ENCODE measurements at places on chromosomes 13 and 19.
A peak's percentile ranks its signal among the peaks of the same experiment; 100 is the strongest.

GRCh38 chr19:53196777-53197396 lies 3.7 kb upstream of the ZNF665 start:
- peak; percentile 97 for DNase-seq

DNA sequence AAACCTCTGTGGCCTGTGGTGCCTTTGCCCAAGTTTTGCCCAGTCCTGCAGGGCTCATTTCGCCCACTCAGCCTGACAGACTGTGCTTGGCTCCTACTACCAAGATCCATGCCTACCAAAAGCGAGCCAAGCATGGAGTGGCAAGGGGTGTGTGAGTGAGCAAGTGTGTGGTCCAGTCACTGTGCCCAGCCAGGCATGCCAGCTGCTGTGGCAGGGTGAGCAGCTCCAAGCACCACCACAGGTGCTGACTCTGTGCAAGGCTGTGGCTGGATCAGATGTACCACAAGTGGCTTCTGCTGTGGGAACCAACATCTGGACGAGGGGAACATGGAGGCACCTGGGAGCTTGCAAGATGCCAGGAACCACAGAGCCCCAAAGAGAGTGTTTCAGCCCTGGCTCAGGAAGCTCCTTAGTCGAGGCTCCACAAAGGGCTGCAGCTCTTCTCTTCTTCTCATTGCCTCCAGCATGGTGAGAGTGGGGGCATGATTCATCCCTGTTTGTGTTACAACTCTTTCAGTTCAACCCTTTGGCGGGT lies 1564.2 kb upstream of the MIR17HG start:
- DNase-seq, result no peak

DNA sequence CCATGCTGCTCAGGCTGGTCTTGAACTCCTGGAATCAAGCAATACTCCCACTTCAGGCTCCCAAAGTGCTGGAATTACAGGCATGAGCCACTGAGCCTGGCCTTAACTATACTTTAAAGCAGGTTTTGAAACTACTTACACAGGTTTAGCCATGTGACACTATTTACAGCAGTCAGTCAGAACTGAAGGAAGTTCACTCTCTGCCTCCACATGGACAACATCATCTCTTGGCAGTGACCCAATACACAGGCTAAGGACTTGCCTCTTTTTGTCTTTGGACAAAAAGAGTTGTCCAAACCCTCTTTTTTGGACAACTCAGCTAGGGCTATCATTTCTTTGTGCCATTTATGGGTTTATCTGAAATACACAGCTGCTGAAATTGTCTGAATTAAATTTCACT lies 89.0 kb upstream of the CLDN10 start:
- no peak for DNase-seq

DNA sequence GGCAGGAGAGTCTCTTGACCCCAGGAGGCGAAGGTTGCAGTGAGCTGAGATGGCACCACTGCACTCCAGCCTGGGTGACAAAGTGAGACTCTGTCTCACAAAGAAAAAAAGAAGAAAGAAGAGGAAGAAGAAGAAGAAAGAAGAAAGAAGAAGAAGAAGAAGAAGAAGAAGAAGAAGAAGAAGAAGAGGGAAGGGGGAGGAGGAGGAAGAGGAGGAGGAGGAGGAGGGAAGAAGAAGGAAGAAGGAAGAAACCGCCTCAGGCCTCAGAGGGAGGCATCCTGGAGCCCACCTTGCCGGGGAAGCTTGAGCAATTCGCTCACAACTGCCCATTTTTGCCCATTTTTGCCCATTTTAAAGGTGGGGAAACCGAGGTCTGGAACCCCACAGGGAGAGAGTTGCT lies 9.5 kb downstream of the FCGBP start:
- no peak for DNase-seq

DNA sequence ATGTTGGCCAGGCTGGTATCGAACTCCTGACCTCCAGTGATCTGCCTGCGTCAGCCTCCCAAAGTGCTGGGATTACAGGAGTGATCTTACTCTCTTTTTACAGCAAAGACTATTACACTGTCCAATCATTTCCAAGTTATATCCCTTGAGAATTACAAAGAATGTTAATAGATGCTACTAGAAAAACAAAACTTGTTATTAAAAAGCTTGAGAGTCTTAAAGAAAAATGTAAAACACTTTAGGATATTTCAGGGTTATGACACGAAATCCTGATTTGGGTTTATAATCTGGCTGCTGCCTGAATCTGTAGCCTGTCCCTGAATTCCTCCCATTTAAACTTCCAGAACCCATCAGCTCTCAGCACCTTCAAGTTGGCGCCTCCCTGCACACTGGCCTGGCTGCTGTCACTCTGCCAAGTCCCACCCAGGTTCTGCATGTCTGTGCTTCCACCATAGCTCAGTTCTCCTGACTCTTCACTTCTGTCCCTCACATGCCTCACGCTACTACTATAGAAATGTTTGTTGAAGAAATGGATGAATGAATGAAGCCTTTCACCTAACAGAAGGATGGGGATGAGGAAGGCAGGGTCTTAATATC lies 55.8 kb upstream of the RFXAP start:
- no peak for DNase-seq

- DNase-seq, result no peak
Measured at GRCh38 chr13:89407357-89407756, 1736.2 kb downstream of the SLITRK5 start.

GRCh38 chr19:39968789-39969188 lies 2.2 kb upstream of the PSMC4 start:
- DNase-seq, result no peak
